Activated T-cell treated with anti-CD3 and anti-CD28 coated beads for 4 hours (primary cell): ENCODE measurements at places on chromosomes 4 and X.

GRCh38 chr4:6124386-6125102, 75.8 kb downstream of the JAKMIP1 start:
- no peak for DNase-seq

GRCh38 chrX:20271730-20272129, 5.0 kb upstream of the RPS6KA3 start:
- no peak for DNase-seq

DNA sequence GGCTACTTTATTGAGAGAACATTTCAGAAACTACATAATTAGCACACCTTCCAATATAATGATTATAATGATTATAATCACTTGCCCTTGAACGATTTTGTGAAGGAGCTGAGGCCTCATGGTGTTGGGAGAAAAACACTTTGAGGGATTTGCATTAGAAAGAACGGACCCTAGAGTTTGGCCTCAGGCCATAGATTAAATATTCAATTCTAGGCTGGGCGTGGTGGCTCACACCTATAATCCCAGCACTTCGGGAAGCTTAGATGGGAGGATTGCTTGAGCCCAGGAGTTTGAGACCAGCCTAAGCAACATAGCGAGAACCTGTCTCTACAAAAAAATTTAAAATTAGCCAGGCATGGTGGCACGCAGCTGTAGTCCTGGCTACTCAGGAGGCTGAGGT, 12.9 kb upstream of the PRKG2 start:
- DNase-seq = no peak

DNA sequence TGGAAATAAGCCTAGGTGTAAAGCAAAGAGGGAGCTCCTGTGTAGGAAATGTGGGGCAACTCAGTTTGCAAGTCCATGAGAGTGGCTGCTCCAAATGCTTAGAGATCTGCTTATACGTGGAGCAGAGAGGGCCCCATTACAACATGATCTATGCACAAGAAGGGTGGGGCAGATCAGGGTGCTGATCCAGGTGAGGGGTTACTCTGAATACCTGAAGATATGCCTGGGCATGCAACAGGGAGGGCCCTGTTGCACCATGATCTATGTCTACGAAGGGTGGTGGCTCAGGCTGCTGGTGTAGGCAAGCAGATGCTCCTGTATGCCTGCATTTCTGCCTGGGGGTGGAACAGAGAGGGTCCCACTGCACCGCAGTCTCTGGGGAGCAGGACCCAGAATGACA, 1121.2 kb downstream of the RAPGEF2 start:
- no peak for DNase-seq

GRCh38 chrX:41308884-41309647, 24.9 kb upstream of the DDX3X start:
- DNase-seq = no peak

- DNase-seq = no peak
These were observed 394.7 kb upstream of the CPEB2 start for GRCh38 chr4:14607578-14607977.

GRCh38 chr4:78534286-78534955, 17.1 kb upstream of the ANXA3 start:
- DNase-seq = no peak

DNA sequence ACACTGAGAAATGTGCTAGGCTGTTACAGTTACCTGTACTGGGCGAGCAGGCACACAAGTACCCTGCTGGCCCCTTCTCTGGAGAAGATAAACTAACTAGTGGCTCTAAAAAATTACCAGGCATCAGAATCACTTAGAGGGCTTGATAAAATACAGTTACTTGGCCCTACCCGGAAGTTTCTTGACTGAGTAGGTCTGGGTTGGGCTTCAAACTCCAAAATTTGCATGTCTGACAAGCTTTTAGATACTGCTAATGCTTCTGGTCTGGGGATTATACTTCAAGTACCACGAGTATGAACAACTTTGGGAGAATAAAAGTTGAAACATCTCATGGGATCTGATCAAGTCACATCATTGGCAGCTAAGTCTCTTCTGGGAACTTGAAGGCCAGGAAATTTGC, 30.8 kb downstream of the CEP135 start:
- no peak for DNase-seq

GRCh38 chr4:83108101-83108861, 6.2 kb downstream of the PLAC8 start:
- DNase-seq = no peak

DNA sequence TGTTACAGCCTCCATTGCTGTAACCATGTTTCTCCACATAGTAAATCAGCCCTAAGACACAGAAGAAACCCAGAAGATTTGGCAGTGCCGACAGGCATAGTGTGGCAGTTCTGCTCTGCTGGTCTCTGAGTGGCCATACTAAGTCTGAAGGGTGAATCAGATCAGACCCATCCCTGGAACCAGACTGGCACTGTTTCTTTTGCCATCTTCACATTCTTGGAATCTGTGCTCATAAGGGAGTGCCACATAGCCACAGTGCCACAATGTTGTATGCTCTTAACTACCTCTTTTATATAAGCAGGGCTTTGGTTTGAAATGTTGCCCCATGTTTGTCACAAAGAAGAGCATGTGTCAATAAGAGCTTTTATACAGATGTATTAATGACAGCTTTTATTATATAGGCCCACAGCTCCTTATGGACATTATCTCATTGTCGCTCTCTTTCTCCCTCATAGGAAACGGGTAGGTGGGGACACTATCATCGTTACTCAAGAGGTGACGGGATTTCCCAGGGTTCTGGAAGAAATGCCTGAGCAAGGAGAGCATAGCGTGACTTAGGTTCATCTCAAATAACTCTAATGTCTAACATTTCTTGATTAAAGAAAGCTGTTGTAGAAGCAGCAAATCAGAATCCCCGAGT, 128.2 kb downstream of the CBR4 start:
- no peak for DNase-seq

- DNase-seq = no peak
These were observed 31.4 kb downstream of the SSX5 start for GRCh38 chrX:48165241-48165640.

DNA sequence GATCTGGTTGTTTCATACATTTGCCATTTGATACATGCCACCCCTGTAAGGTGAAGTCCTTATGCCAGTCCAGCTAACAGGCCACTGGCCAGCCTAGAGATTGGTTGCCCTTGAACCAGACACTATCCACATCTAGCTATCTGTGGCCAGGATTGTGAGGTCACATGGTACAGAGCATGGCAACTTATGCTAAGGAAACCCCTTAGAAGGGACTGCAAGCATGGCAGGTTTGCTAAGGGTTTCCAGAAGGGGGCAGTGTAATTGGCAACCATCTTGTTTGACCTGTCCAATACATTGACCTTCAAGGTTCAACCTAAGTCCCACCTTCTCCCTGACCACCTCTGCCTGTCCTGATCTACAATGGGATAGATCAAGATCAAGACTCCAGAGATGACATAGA, 47.5 kb downstream of the SMC1A start:
- no peak for DNase-seq

GRCh38 chr4:71251261-71251660, 87.6 kb upstream of the SLC4A4 start:
- no peak for DNase-seq

DNA sequence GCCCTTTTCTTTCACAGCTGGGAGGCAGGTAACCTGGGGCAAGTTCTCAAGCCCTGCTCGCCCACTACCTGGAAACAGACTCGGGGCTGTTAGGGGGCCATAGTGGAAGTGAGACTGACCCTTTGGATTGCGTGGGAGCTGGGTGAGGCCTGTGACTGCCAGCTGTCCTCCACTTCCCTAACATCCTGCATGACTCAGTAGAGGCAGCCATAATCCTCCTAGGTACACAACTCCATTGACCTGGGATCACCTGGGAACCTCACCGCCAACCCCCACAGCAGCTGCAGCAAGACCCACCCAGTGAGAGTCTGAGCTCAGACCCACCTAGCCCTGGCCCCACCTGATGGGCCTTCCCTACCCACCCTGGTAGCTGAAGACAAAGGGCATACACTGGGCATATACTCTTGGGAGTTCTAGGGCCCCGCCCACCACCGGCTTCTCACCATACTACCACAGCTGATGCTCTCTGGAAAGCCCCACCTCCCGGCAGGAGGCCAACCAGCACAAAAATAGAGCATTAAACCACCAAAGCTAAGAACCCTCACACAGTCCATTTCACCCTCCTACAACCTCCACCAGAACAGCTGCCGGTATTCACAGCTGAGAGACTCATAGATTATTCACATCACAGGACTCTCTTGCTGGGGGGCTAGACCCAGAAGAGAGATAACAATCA, 61.1 kb upstream of the DCTD start:
- no peak for DNase-seq

DNA sequence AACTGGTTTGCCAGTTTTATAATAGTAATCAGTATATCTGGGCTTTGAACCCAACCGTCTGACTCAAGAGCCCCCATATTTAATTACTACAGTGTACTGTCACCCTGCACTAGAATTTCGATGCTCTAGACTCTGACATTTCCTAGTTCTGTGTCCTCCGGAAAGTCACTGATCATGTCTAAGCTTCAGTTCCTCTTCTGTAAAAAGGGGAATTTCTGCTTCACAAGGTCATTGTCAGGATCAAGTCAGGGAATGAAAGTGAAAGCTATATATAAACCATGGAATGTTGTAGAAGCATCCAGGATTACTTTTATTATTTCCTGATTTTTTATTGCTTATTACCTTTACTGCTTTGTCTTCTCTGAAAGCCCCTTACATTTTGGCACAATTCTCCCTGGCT, 4.0 kb upstream of the KCNIP4 start:
- no peak for DNase-seq

DNA sequence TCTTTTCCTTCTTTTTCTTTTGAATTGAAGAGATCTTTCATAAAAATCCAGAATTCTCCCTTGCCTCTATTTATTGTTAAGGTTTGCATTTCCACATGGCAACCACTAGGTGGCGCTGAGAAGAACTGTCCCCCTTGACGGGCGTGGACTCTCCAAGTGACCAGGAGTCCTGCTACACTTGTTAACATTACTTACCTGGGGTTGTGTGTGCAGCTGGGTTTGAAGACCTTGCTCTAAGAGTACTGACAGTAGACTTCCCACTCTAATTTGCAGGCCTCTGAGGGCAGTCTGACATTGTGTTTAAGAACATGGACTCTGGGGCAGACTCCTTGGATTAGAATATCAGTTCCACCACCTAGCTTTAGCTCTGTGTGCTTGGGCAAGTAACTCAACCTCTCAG, 52.8 kb downstream of the GPRIN3 start:
- peak; percentile 20 for DNase-seq

- DNase-seq = no peak
These were observed 68.4 kb downstream of the NSG1 start for GRCh38 chr4:4455210-4455865.

DNA sequence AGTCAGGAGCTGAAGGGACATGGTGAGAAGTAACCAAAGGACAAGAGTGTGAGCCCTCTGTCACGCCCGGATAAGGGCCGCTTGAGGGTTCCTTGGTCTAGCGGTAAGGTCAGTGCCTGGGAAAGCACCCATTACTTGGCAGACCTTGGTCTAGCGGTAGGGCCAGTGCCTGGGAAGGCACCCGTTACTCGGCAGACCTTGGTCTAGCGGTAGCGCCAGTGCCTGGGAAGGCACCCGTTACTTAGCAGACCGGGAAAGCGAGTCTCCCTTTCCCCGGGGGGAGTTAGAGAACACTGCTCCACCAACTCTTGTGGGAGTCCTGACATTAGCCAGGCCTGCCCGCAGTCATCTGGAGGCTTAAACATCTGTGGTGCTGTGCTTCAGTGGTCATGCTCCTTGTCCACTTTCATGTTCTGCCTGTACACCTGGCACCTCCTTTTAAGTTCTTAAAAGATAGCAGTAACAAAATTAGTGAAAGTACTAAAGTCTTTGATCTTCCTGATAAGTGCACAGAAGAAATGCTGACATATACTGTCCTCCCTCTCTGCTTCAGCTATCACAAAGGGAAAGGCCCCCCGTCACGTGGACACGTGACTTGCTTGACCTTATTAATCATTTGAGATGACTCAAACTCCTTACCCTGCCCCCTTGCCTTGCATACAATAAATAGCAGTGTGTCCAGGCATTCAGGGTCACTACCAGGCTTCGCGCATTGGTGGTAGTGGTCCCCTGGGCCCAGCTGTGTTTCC, 9.3 kb upstream of the SEC24B start:
- DNase-seq = no peak

- no peak for DNase-seq
These were observed 101.9 kb upstream of the BCOR start for GRCh38 chrX:40199704-40200103.

- no peak for DNase-seq
These were observed 642.9 kb downstream of the STPG2 start for GRCh38 chr4:97500423-97500822.

GRCh38 chr4:179605196-179605595, 2163.0 kb upstream of the AGA start:
- no peak for DNase-seq

DNA sequence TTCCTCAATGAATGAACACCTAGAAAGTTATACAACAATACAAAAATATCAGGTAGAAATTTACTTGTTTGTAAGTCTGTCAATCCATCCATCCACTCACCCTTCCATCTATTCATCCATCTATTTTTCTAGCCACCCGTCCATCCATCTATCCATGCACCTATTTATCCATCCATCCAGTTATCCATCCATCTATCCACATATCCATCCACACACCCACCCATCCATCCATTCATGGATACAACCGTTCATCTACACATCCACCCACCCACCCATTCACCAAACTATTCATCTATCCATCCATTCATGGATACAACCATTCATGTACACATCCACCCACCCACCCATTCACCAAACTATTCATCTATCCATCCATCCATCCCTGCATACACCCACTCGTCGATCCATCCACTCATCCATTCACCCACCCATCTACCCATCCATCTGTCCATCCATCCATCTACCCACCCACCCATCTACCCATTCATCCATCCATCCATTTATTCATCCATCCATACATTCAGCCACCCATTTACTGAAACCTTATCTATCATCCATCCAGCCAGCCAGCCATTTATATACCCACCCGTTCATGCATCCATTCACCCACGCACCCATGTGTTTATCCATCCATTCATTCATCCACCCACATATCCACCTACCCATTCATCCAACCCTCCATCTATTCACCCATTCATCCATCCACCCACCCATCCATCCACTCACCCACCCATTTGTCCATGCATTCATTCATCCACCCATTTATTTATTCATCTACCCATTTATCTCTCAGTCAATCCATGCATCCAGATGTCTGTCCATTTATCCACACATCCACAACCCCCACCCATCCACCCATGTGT, 10.4 kb upstream of the CD99 start:
- DNase-seq = no peak

- DNase-seq = no peak
These were observed 9.7 kb downstream of the GRIPAP1 start for GRCh38 chrX:48992341-48992740.

GRCh38 chr4:38365261-38365660, 298.7 kb upstream of the KLF3 start:
- DNase-seq = no peak

- DNase-seq = no peak
These were observed 45.3 kb downstream of the STK26 start for GRCh38 chrX:132068405-132068804.

- DNase-seq = peak; percentile 36
These were observed 1.1 kb downstream of the SLC38A5 start for GRCh38 chrX:48468693-48469691.
